Activated T-cell treated with anti-CD3 and anti-CD28 coated beads, Interleukin-2, amount 50 U/mL, for 72 hours (primary cell): ENCODE measurements at places on chromosomes 5 and 9. TPM values are rescaled to one million over a fixed set of nuclear protein-coding genes. Genes with fewer than 3 reads are reported as not detected.
A peak's percentile ranks its signal among the peaks of the same experiment; 100 is the strongest.

GRCh38 chr9:133594310-133594709 is 14.9 kb downstream of the FAM163B start:
- peaks cover 8% of the 10 kb centered on the region for H3K36me3 ChIP-seq
- no peak overlapping the region for H3K4me3 ChIP-seq
- no peaks in the 10 kb centered on the region for H3K27me3 ChIP-seq
- H3K27ac ChIP-seq = no peak overlapping the region
- H3K4me1 ChIP-seq = no peaks in the 10 kb centered on the region
- no peak for DNase-seq

DNA sequence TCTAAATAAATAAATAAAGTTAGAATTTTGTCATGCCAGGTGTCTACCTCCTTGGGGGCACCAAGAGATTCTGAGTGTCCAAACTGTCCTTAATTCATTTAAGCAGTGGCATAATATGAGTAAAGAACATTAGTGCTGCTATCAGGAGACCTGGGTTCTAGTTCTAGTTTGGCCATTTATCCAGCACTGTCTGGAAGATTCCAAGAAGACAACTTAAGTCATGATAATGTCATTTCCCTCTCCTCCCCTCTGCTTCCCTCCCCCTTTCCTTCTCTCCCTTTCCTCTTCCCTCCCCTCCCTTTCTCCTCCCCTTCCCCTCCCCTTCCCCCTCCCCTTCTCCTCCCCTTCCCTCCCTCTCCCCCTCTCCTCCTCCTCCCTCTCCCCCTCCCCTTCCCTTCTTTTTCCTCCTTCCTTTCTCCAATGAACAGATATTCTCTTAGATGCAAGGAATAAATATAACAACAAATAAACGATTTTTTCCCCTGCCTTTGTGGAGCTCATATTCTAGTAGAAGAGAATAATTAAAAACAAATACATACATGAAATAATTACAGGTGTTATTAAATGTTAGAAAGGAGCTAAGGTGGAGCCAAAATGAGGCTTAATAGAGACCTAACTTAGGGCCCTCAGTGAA is 90.8 kb downstream of the NMUR2 start:
- H3K27ac ChIP-seq = no peak overlapping the region
- no peak for DNase-seq
- no peaks in the 10 kb centered on the region for H3K36me3 ChIP-seq
- no peaks in the 10 kb centered on the region for H3K4me1 ChIP-seq

DNA sequence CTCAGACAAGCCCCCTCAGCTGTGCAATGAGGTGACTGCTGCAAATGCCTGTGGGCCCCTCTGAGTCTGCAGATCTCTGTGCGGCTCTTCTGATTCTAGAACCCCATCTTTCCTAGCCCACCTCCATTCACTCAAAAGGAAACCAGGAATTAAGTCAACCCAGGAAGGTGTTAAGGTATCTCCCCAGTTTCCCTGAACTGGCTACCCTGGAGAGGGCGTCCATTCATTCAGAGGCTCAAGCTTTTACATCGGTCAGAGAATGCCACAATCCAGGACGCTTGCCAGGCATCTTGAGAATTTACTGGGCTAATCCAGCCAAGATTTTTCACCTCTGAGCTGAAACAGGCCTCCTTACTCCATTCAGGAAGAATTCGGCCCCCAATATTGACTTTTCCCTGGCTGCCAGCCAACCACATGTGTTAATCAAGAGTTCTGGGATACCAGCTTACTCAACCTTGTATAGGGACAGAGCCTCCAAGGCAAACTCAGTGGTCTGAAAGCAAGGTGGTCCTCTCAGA is 889 bp upstream of the ADAMTS12 start:
- no peak overlapping the region for H3K4me3 ChIP-seq
- H3K27ac ChIP-seq = no peak overlapping the region
- H3K36me3 ChIP-seq = no peaks in the 10 kb centered on the region
- peaks cover 67% of the 10 kb centered on the region for H3K27me3 ChIP-seq
- DNase-seq = no peak

- peak overlapping the region; percentile 97 for H3K27ac ChIP-seq
- peaks cover 13% of the 10 kb centered on the region for H3K36me3 ChIP-seq
- H3K4me1 ChIP-seq = peaks cover 70% of the 10 kb centered on the region
- H3K4me3 ChIP-seq = peak overlapping the region; percentile 59
- H3K27me3 ChIP-seq = no peaks in the 10 kb centered on the region
Measured at GRCh38 chr5:138545919-138546562, 3.0 kb upstream of the ETF1 start.

DNA sequence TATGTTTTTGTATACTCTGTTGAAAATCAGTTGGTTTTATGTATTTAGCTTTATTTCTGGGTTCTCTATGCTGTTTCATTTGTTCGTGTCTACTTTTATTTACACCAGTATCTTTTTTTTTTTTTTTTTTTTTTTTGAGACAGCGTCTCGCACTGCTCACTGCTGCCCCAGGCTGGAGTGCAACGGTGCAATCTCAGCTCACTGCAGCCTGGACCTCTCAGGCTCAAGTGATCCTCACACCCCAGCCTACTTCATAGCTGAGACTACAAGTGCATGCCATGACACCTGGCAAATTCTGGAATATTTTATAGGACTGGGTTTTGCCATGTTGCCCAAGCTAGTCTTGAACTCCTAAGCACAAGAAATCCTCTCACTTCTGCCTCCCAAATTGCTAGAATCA is 869.4 kb upstream of the CDH6 start:
- no peaks in the 10 kb centered on the region for H3K4me1 ChIP-seq
- no peaks in the 10 kb centered on the region for H3K36me3 ChIP-seq
- H3K4me3 ChIP-seq = no peak overlapping the region
- H3K27me3 ChIP-seq = no peaks in the 10 kb centered on the region
- DNase-seq = no peak
- no peak overlapping the region for H3K27ac ChIP-seq

The GRM6 gene
- total RNA-seq = not detected

The SLC23A1 gene
- 2.8 TPM for total RNA-seq

GRCh38 chr9:113587471-113588031 is 124.0 kb downstream of the RGS3 start:
- H3K4me3 ChIP-seq = no peak overlapping the region
- H3K27ac ChIP-seq = peak overlapping the region; percentile 24
- peaks cover 14% of the 10 kb centered on the region for H3K36me3 ChIP-seq
- no peaks in the 10 kb centered on the region for H3K27me3 ChIP-seq
- H3K4me1 ChIP-seq = peaks cover 76% of the 10 kb centered on the region

The RORB gene
- 0.14 TPM for total RNA-seq

DNA sequence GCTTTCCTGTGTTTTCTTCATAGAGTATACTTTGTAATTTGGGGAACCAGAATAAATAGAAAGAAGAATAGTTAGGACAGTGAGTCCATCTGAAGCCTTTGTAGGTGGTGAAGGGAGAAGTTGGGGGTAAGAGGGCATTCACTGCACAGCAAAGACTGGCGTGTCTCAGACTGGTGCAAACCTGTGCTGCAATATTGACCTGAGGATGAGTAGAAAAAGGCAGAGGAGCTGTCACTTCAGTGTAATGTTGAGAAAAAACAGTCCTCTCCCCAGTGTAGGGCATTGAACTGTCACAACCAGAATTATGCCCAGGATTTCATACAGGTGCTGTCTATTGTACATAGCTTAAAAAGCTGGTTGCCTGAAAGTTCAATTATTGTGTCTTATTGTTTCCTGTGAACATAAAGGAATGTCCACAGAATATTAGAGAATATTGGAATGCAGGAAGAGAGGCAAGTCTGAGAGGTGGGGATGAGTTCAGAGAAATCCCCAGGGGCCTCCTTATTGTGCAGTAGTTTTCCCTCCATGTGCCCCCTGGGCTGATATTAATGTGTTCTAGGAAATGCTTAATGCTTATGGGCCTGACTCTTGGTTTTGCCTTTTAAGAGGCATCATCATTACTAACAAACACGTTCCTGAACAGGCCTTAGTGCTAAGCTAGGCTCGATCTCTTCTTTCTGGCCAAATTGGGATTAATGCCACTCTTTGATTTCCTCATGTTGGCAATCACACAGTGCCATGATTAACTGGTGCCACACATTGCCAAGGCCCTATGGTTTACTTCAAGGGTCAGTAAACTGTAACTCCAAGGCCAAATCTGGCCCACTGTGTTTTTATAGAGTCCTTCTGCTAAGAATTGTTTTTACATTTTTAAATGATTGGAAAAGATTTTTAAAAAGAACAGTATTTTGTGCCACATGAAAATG is 34.0 kb downstream of the DAPK1 start:
- no peaks in the 10 kb centered on the region for H3K36me3 ChIP-seq
- peaks cover 31% of the 10 kb centered on the region for H3K4me1 ChIP-seq
- H3K27me3 ChIP-seq = peaks cover 6% of the 10 kb centered on the region
- no peak overlapping the region for H3K4me3 ChIP-seq
- no peak for DNase-seq

DNA sequence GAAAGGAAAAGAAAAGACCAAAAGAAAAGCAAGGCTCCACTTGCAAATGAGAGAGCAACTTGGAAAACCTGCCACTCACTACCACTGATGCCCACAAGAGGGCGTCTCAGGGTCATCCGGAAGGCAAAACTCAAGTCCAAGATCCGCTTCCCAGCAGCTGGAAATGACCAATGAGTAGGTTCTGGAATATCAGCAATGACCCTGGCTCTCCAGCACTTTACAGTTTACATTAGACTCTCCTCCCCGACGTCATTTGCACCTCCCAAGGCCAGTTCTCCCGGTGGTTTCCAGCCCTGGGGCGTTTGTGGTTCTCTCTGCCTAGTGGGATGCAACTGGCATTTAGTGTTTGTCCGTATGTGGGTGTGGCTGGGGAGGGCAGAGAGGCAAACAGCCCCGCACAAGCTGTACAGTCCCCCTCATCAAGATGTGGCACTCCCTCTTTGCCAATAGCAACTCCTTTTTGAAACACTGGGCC is 193.8 kb upstream of the ZNF618 start:
- peaks cover 66% of the 10 kb centered on the region for H3K27me3 ChIP-seq
- H3K4me1 ChIP-seq = peaks cover under 1% of the 10 kb centered on the region
- peak; percentile 48 for DNase-seq

DNA sequence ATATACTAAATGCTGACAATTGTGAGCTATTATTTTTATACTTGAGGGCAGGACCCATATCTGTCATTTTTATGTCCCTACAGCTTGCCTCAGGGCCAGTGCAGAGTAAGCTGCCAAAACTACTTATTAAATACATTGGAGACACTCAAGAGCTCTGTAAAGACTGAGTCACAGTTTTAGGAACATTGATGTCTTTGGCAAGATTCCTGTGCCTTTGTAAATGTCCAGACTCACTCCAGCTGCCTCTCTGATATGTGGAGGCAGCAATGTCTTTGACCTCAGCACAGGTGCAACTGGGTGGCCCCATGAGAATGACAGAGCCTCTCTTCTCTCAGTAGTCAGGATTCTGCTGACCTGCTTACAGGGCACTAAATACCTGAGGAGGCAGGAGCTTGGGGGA is 363.2 kb downstream of the OSTF1 start:
- no peak overlapping the region for H3K27ac ChIP-seq
- no peaks in the 10 kb centered on the region for H3K36me3 ChIP-seq
- H3K27me3 ChIP-seq = peaks cover 7% of the 10 kb centered on the region
- DNase-seq = no peak

The CCNJL gene
- total RNA-seq = not detected

DNA sequence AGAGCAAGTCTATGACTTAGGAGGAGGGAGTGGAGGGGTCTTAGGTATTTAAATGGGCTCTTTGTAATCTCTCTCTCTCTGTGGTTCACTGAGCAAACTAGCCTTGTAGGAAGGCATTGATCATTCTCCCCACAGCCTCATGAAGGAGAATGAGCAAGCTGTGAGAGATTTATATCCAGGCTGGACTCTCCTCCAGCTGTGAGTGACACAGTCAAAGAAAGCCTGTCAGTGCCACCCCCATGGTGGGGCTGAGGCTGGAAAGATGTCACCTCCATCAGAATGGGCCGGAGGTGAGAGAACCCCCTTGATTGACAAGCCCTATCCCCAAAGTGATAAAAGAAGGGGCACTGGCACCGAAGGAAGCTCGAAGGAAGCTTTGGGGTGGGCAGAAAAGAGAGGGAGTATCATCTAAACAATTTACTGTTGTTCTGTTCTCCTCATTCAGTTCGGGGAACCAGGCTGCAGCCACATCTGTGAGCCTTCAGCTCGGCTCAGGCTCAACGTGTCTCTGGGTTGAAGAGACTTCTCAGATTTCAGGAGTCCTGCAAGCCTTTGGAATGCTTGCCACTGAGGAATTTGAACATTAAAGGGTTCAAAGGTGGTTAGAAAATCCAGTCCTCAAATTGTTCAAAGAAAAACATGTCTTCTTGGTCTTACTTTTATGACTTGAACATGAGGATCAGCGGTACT is 538.2 kb upstream of the ZNF462 start:
- H3K4me3 ChIP-seq = no peak overlapping the region
- H3K4me1 ChIP-seq = no peaks in the 10 kb centered on the region
- H3K27me3 ChIP-seq = no peaks in the 10 kb centered on the region
- DNase-seq = no peak
- no peaks in the 10 kb centered on the region for H3K36me3 ChIP-seq
- no peak overlapping the region for H3K27ac ChIP-seq

- peaks cover 11% of the 10 kb centered on the region for H3K36me3 ChIP-seq
- no peaks in the 10 kb centered on the region for H3K27me3 ChIP-seq
- no peak overlapping the region for H3K4me3 ChIP-seq
- peaks cover 24% of the 10 kb centered on the region for H3K4me1 ChIP-seq
Measured at GRCh38 chr9:127943011-127943662, 5.5 kb upstream of the DPM2 start.

DNA sequence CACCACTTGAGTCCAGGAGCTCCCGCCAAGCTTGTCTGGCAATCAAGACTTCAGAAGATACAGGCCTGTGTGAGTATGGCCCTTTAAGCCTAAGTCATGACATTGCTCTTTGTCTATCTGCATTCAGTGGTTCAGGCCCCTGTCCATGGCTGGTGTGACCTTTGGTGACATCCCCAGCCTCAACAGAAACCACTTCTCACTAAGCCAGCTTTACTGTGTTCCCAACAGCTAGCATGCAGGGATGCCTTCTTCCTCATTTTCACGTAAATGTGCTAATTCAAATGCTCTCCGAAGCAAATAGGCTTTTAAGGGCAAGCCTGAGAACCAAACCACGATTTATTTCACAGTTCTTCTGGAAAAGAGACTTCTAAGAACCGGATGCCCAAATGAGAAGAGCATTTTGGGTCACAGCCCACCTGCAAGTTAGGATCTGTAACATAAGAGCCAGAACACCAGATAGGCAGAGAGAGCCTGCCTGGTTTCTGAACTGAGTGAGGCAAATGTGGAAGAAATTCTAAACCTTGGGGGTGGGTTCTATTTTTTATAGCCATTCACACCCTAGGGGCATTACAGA is 14.9 kb downstream of the CD180 start:
- H3K36me3 ChIP-seq = peaks cover 9% of the 10 kb centered on the region
- no peaks in the 10 kb centered on the region for H3K27me3 ChIP-seq
- H3K4me3 ChIP-seq = peak overlapping the region; percentile 33
- peaks cover 52% of the 10 kb centered on the region for H3K4me1 ChIP-seq
- peak overlapping the region; percentile 14 for H3K27ac ChIP-seq
- DNase-seq = no peak

GRCh38 chr5:141691286-141691866 is 9.3 kb upstream of the ARAP3 start:
- H3K4me1 ChIP-seq = peaks cover 26% of the 10 kb centered on the region
- no peak for DNase-seq
- H3K36me3 ChIP-seq = no peaks in the 10 kb centered on the region
- peaks cover 26% of the 10 kb centered on the region for H3K27me3 ChIP-seq

The TIFAB gene
- total RNA-seq = not detected

GRCh38 chr9:114169952-114170770 is 14.8 kb downstream of the COL27A1 start:
- H3K27ac ChIP-seq = no peak overlapping the region
- no peaks in the 10 kb centered on the region for H3K27me3 ChIP-seq
- no peak overlapping the region for H3K4me3 ChIP-seq
- H3K36me3 ChIP-seq = no peaks in the 10 kb centered on the region

- peak overlapping the region; percentile 96 for H3K27ac ChIP-seq
- peaks cover 19% of the 10 kb centered on the region for H3K36me3 ChIP-seq
- no peaks in the 10 kb centered on the region for H3K27me3 ChIP-seq
- H3K4me1 ChIP-seq = peaks cover 47% of the 10 kb centered on the region
- DNase-seq = no peak
- peak overlapping the region; percentile 90 for H3K4me3 ChIP-seq
Measured at GRCh38 chr5:163439092-163439425, 1.7 kb downstream of the CCNG1 start.
